ENCODE measurements at places on chromosomes 4 and X.

- no peak for DNase-seq
These were observed 512.8 kb downstream of the ANKRD50 start for GRCh38 chr4:124199755-124200154.

DNA sequence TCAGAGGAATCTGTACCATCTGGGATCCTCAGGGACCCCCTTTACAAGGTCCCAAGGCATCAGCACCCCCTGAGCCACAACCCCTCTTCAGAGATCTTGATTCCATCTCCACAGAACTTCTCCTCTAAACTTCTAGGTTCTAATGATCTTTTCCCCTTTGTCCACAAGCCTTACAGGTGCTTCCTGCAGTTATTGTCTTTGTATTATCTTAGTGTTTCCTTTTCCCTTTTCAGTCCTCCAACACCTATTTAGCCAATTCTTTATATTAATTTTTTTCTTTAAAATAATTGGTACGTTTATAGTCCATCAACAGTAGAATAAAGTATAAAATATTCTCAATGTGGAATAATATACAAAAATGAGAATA is 35.2 kb upstream of the FAM241A start:
- no peak for DNase-seq

- DNase-seq: no peak
These were observed 129.6 kb upstream of the RASGEF1B start for GRCh38 chr4:81601358-81601694.

- DNase-seq: no peak
These were observed 39.8 kb upstream of the LIMCH1 start for GRCh38 chr4:41498177-41498576.

DNA sequence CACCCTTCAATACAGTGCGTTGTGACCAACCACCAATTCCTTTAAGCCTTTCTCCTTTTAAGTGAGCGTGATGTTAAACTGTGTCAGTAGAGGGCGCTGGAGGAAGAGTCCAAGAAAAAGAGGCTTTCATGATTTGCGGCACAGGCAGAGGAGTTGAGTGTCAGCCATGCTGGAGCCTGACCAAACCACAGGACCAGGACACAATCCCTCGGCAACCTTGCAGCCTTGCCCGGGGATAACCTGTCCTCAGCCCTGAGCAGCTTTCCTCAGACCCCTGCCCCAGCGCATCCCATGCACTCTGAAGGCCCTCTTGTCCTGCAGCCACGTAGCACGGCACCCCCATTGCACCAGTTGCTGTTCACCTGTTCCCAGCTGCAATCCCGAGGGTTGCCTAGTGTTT is 53.5 kb upstream of the SMIM31 start:
- DNase-seq: no peak

- DNase-seq: no peak
These were observed 50.2 kb downstream of the JAKMIP1 start for GRCh38 chr4:6150046-6150735.

GRCh38 chrX:149830192-149830873 is 48.6 kb downstream of the MAGEA9 start:
- DNase-seq: no peak

DNA sequence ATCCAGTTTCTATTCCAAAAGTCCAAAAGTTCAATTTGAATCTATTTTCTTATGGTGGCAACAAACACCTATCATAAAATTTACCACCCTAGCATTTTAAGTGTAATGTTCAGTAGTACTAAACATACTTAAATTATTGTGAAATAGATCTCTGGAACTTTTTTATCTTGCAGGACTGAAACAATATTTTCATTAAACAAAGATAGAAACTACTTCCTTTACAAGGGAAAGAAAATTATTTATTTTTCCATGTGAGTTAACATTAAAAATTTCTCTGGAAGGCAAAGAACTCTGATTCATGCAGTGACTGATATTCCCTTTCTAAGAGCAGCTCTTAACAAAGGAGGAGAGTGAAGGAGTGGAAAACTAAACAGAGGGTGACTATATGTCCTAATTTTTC is 40.2 kb downstream of the ADH7 start:
- no peak for DNase-seq

DNA sequence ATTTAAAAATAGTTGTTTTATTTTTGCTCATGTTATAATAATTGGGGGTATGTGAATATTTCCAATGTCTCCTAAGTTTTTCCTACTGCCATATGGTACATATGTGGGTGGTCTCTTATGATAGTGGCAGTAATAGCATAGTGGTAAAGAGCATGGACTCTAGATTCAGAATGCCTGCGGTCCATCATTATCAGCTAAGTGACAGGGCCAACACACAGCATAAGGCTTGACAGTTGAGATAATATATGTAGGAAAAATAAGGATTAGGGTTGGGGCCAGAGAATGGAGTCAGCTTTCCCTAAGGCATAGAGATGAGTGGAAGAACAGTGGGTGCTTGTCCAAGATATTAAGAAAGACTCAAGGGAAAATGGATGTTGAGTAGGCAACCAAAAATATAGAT is 2707.5 kb downstream of the PCDH7 start:
- no peak for DNase-seq

GRCh38 chr4:72218953-72219352 is 187.2 kb downstream of the NPFFR2 start:
- no peak for DNase-seq

DNA sequence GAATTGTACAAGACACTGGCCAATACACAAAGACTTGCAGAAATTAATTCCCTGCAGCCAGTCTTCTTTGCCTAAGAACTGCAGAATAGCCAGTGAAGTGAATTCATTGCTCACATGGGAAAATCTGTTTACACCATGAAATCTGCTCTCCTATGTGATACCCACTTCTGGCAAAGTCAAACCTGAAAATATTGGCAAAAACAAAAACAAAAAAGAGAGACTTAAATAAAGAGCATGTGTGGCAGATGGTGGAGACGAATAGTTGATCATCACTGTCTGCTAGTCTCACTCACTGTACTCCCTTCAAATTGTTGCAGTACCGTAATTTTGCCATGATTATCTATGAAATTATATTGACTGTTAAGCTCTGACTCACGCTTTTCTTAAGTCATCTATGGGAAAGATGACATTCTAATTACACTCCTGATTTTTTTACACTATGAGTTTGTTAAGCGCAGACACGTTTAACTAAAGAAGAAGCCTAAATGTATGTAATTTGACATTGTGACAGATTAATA is 406.8 kb downstream of the PCDH7 start:
- DNase-seq: no peak

GRCh38 chrX:28550331-28550872 is 36.8 kb upstream of the IL1RAPL1 start:
- no peak for DNase-seq

DNA sequence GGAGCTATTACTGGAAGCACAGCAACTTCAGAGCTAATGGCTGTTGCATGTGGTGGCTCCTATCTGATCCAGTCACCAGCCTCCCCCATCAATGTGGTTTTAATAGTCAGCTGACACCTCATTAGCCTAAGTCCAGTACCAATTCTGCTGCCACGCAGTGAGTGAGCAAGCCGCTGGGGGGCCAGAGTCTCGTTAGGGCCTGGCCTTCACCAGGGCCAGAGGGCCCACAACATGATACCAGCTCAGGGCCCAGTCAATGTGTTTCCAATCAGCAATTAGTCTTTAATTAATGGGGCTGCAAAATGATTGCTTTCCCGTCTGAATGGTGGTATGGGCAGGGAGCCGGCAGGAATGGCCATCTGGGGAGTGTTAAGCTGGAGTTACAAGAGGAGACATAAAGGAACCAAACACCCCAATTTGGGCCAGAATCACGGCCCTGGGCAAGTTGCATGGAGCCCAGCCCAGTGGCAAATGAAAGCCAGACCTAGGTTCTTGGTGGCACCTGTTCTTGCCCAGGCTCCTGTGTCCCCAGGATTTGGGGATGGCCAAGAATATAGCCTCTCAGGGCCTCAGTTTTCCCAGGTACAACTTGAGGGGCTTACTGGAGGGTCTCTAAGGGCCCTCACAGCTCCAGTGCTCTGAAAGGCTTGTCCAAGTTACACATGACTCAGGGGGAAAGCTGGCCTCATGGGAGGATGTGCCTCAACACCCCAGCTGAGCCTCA is 119.2 kb downstream of the EFNB1 start:
- DNase-seq: no peak

DNA sequence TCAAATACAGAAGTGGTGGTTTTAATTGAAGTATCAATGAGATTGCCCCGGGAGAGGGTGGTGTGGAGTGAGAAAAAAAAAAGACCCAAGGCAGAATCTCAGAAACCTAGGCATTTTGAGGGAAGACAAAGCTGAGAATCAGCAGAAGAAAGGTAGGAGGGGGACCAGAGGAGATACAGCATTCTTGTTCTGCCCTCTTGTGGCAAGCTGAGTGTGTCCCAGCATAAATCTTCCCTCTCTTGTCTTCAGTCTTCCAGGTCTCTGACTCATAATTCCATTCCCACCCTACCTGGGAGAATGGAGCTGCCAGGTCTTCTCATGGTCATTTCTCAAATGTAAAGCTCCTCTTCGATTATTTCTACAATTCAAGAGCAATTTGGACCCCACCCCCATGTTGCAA is 32.7 kb upstream of the MAGED1 start:
- DNase-seq: no peak

- DNase-seq: no peak
These were observed 14.7 kb downstream of the NFXL1 start for GRCh38 chr4:47899639-47900038.

Data from fibroblast of the conjunctiva (primary cell).